Vein endothelial cell (primary cell): ENCODE measurements at places on chromosomes 3 and 15. TPM values are rescaled to one million over a fixed set of nuclear protein-coding genes. Genes with fewer than 3 reads are reported as not detected.

The C3orf80 gene
- total RNA-seq: 0.33 TPM in 1 of 2 replicates, not detected in the other

The JAGN1 gene
- 25.2 and 26.9 TPM in 2 replicates for total RNA-seq

The SMCO1 gene
- not detected in 2 replicates for total RNA-seq

The EFCAB12 gene
- under 0.01 and 0.19 TPM in 2 replicates for total RNA-seq

The SI gene
- total RNA-seq: not detected in 2 replicates

The SLCO2A1 gene
- 2.6 and 10.5 TPM in 2 replicates for total RNA-seq

The MTFMT gene
- total RNA-seq: 13.1 and 22.4 TPM in 2 replicates

The PCSK6 gene
- total RNA-seq: 1.6 and 3.3 TPM in 2 replicates
